Activated CD8-positive, alpha-beta T cell treated with anti-CD3 and anti-CD28 coated beads for 36 hours (primary cell): ENCODE measurements at places on chromosomes 5 and 9.

GRCh38 chr5:85143138-85143537 is 758.5 kb upstream of the EDIL3 start:
- no peak for DNase-seq

GRCh38 chr9:89781838-89782540 is 177.2 kb downstream of the GADD45G start:
- DNase-seq = peak; percentile 59

GRCh38 chr9:94031380-94031779 is 52.9 kb upstream of the PTPDC1 start:
- DNase-seq = no peak

DNA sequence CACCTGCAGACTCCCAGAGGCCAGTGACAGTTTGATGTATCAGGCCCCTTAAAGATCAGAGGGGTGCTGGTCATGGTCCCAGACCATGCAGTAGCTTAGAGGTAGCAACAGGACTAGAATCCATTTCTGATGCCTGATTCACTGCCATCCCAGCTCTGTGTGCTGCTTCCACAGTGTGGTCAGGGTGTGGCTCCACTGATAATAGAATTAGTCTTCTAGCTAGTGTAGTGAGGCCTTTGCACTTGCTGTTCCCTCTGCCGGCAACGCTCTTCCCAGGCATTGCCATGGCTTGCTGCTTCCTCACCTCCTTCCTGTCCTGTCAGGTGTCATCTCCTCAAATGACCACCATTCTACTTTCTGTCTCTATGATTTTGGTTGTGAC is 15.8 kb downstream of the PPARGC1B start:
- no peak for DNase-seq

- no peak for DNase-seq
These were observed 3.2 kb upstream of the C5orf63 start for GRCh38 chr5:127076315-127077129.
